ENCODE measurements at places on chromosomes 1 and 21. TPM values are rescaled to one million over a fixed set of nuclear protein-coding genes. Genes with fewer than 3 reads are reported as not detected.

DNA sequence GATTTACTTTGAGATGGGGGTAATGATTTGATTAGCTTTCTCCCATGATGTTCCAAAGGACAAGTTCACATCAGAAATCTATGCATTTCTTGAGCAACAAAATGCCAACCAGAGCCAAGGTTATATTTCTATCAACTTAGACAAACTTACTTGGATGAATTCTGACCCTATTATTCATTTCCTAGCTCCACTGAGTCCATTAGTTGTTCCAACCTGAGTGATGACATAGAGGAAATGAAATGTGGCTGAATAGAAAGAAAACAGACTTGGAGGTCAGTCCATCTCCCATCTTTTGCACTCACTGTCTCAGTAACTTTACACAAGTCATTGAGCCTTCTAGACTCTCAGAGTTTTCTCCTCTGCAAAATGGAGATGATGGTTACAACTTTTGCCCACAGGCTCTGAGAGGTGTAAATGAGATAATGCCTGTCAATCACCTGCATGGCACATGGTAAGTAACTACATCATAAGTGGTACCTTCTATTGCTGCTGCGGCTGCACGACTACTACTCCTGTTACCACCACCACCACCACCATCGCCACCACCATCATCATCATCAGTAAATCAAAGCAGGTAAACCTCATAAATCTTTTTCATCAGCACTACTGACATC, 98.2 kb downstream of the PTPN14 start:
- DNase-seq, result no peak

- DNase-seq, result no peak
Measured at GRCh38 chr21:19908390-19908789, 1089.8 kb upstream of the NCAM2 start.

GRCh38 chr1:33255347-33256220, 708 bp upstream of the ZNF362 start:
- peak; percentile 37 for DNase-seq

DNA sequence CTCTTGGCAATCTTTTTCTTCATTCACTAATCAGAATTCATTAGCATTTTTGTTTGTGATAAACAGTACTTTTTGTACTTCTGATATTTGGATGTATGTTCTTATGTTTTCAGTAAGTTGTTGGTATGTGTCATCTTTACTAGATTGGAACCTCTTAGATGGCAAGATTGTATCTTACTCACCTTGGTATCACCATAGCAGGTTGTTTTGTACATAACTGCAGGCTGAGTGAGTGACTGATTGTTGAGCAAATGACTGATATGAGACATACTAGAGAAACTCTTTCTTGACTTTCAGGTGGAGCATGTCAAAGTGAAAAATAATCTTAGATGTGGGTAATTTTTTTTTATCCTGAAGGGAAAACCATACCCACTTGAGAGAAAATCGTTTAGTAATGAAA, 173.7 kb downstream of the CLEC20A start:
- DNase-seq, result no peak

Gene UMODL1
- polyA plus RNA-seq, result not detected

All from CD4-positive, alpha-beta memory T cell (primary cell).